Neuronal stem cell (in vitro differentiated cells): ENCODE measurements at places on chromosomes 5 and 9.

DNA sequence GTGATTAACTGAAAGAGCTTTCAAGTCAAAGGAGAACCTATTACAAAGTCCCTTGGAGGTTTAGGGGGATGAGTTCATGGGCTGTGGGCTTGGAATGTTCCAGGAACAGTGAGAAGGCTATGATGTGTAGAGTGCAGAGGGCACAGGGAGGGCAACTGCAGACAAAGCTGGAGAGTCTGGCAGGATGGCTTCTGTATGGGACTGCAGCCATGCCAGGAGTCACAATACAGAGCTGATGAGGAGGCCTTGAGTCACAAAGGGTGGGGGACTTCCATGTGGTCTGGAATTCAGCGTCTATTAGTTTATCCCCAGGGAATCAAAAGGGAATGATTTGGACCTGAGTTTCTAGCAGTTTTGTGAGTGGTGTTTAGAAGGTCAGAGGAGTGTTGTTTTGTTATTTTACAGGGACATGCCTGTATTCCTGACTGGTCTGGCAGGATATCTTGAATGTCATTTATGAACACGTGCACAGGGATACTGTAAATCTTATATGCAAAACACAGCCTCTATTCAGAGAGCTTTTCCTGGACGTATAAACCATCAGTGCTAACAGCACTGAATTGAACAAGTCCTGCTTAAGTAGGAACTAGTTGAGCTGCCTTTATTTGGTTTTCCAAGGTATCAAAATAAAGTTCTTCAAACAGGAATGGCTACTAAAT is 14.3 kb upstream of the TEK start:
- no peak for DNase-seq

DNA sequence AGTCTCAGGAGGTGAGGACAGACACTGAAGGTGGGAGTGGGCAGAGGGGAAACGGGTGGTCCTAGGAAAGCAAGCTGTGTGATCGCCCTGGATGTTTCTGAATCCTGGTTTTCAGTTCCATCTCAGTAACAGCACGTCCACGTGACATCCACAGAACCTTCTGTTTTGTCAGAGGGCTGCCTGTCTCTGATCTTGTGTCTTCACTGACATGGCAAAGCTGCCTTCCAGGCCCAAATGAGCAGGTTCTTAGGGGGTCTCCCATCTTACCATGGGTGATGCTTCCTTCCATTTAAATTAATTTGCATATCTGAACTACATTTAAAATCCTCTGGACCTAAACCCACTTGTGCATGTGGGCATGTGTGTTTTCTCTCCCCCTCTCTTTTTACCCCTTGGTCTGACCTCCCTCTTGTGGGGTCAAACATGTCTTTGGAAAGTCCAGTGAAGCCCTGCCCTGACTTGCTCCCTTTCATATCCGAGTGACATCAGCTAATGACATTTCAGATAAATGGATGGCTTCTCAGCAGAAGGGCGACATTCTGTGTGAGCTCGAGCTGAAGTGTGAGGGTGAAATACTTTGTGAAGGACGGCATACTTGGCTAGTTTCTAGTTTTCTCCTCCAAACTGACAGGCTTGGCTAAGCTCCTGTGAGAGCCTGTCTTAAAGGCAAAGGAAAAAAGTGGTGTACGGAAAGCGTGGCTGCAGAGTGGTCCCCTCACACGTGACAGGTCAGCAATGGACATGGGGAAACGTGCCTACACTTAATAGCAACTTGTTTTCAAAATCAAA is 204.8 kb upstream of the S1PR3 start:
- DNase-seq: no peak

DNA sequence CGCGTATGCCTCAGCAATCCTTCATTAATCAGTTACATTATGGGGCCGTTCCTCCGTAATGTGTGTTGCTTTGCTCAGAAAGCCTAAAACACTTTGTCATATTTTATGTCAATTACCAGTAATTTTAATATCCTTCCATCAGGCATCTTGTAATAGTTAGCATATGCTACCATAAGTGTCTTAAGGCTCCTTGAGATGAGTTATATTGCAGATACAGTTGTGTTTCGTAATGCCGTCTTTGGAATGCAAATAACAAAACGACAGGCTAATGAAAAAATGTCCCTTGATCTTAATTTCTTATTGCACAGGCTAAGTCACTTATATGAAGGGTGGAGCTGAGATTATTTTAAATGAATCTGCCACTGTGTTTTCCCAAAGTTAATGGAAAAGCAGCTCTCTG is 50.5 kb downstream of the TBCA start:
- DNase-seq: no peak

DNA sequence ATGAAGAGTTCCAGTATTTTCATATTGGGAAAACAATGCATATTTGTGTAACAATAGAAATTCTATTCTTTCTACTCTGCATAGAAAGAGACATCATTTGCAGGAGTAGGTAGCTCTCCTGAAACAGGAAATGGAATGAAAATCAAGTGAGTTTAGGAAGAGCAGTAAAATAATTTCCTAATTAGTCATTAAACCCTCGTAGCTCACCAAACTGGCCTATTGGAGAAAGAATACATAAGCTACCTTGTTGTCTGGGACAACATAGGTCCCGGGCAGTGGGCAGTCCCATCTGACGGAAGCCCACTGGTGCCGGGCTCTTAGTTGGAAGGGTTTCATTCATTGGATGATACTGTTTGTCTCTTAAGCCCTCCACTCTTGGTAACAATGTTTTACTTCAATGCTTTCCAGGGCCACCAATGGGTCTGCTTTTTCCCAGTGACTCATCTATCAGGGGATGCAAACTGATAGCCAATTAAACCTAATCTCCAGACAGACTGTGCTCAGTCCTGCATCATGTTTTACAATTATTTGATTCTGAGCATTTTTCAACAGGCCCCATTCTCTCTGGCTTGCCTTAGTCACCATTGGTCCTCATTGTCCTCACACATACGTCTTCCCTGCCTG is 46.5 kb downstream of the GNA14 start:
- DNase-seq: no peak

- DNase-seq: no peak
Measured at GRCh38 chr5:140336388-140336787, 10.0 kb downstream of the HBEGF start.

- no peak for DNase-seq
Measured at GRCh38 chr5:117295941-117296340, 721.3 kb upstream of the SEMA6A start.

- DNase-seq: no peak
Measured at GRCh38 chr9:4861736-4862451, 69.2 kb downstream of the RCL1 start.

DNA sequence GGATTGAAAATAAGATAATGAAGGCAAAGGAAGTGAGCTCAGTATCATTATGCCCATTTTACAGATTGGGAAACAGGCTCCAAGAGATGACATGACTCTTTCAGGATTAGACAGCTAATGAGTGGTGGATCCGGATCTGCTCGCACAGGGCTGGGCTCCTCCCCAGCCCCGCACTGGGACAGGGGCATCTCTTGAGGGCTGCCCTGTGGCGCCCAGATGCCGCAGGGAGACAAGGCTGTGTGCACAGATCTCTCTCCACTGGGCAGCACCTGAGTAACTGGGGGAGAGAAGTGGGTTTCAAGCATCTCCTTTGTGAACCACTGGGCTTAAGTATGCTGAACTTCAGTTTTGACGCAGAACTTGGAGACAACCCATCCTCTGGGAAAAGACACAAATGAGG is 43.9 kb downstream of the ADAMTS2 start:
- no peak for DNase-seq

GRCh38 chr5:125376059-125376641 is 629.7 kb upstream of the ZNF608 start:
- DNase-seq: no peak
